ENCODE measurements at places on chromosomes 3 and 15. TPM values are rescaled to one million over a fixed set of nuclear protein-coding genes. Genes with fewer than 3 reads are reported as not detected.

PLSCR2 gene
- total RNA-seq, result not detected

CMTM7 gene
- total RNA-seq, result 7.6 TPM

HTR3E gene
- total RNA-seq, result not detected

PLIN1 gene
- 52.4 TPM for total RNA-seq

SI gene
- 0.24 TPM for total RNA-seq

RLBP1 gene
- total RNA-seq, result not detected

UROC1 gene
- total RNA-seq, result not detected

REC114 gene
- total RNA-seq, result not detected

LINGO1 gene
- 2.7 TPM for total RNA-seq
